ENCODE measurements at places on chromosomes 1 and 21.

- DNase-seq = no peak
Measured at GRCh38 chr1:111891566-111891965, 97.9 kb downstream of the KCND3 start.

DNA sequence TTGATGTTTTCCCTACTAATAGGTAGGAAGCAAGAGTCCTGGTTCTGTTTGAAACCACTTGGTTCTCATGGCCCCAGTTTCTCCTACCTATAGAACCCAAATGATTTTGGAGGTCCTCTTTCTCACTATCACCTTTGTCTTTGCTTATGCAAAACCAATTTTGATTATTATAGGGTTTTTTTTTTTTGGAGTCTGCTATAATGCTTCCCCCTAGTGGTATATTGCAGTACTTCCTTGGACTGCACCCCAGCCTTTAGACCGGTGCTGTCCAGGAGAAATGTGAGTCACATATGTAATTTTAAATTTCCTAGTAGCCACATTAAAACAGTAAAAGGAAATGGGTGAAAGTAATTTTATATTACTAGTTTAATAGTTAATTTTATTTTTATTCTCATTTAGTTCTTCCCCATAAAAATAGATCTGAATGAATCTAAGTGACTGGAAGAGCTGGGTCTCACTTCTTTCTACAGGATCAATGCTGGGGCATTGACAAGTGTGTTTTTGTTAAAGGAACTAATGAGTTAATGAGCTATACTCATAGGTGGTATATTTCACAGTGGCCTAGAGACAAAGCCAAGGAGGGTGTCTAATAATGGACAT, 10.6 kb downstream of the FCMR start:
- no peak for DNase-seq

- no peak for DNase-seq
Measured at GRCh38 chr1:24769656-24770651, 24.7 kb downstream of the CLIC4 start.

GRCh38 chr1:175191659-175192058, 917 bp downstream of the KIAA0040 start:
- no peak for DNase-seq

DNA sequence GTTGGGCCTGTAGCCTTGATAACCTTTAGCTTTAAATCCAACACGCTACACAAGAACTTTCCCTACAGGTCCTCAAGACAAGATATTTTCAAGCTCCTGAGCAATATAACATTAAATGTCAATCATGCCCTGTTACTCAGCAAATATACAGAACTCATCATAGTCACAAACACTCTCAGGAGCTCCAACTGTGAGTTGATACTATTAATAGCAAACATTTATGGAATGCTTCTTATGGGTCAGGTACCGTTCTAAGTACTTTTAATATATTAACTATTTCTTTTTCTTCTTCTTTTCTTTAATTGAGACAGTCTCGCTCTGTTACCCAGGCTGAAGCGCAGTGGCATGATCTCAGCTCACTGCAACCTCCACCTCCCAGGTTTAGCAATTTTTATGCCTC, 10.1 kb downstream of the EYA3 start:
- no peak for DNase-seq

Measured in SIG-M5 (cell line).